Stimulated activated naive CD8-positive, alpha-beta T cell treated with anti-CD3 and anti-CD28 coated beads, Interleukin-15, Interleukin-2, amounts not matched to agents 100 U/mL and 50 U/mL, for 24 hours (primary cell): ENCODE measurements at places on chromosomes 1 and 21.

GRCh38 chr1:167555971-167556714 is 2.6 kb upstream of the CREG1 start:
- peak; percentile 76 for DNase-seq

GRCh38 chr1:26278303-26278702 is 1.6 kb upstream of the SH3BGRL3 start:
- peak; percentile 43 for DNase-seq

DNA sequence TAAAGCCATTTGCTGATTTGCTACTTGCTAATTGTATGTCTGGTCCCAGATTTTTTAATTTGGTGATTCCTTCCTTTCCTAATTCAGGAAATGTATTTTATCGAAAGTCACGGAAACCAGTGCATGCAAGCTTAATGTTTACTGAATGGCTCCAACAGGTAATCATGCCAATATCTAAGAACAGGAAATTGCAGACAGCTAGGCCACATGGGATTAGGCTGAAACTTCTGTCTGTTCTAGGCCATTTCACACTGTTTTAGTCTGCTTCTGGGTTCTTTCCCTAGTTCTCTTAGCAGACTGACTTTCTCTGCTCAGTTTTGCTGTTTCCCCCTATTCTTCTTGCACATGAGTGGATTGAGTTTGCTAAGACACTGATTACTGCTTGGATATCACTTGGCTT is 111.4 kb downstream of the NTNG1 start:
- no peak for DNase-seq

DNA sequence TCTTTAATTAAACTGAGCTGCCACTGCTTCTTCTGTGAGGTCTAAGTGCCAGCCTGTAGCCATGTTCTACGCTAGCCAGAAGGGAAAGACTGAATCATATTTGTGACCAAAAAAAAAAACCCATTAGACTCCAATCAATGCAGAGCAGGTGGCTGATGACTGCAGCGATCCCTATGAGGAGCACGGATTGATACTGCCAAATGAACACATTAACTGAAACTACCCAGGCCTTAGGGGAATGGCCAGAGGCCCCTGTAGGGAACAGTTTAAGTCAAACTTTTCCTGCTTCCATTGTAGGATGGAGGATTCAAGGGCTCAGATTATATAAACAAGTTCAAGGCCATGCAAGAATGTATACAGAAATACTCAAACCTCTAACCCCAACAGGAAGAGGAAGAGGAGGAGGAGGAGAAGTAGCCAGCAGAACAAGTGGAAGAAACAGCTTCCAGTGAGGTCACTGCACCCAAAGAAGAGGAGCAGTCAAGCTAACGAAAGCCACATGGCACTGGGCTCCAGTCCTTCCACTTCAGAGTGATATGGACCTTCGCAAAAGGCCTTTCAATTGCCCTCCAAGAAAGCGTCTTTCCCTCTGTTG is 328.3 kb downstream of the SMYD3 start:
- no peak for DNase-seq

DNA sequence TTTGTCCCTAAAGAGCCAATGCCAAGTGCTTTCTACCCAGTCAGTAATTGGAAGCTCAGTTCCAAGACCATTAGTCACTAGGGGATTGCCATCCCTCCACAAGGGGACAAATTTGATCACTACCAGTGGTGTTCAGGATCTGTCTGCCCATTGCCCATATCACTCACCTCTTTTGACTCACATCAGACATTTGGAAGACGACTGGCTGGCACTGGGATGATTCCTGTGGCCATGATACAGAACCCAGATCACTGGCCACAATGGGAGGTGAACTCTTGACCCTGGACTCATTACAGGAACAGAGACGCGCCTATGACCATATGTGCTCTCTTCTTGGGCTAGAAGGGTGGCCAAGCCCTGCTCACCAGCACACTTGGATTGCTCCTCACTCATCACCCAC is 71.0 kb downstream of the COLGALT2 start:
- no peak for DNase-seq

DNA sequence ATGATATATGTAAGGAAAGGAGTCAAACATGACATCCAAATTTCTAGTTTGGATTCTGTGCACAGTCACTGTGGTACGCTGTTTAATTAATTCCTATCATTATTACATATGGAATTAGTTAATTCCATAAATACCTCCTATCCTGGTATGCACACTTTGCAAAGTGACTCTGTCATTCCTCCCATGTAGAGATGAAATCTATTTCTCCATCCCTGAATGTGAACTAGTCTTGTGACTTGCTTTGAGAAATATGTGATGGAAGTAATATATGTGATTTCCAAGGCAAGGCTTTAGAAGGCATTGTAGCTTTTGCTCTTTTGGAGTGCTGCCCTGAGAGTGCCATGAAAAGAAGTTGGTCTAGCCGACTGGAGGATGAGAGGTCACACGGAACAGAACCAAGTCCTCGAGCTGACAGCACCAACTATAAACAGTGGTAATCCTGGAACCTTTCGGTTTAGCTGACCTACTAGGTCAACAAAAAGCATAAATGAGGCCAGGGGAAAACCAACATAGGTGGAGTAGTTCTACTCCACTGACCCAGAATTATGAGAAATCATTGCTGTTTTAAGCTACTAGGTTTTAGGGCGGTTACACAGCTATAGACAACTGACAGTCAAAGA is 1.5 kb downstream of the SELENOF start:
- no peak for DNase-seq

GRCh38 chr1:115069659-115070308 is 19.5 kb downstream of the TSPAN2 start:
- no peak for DNase-seq

DNA sequence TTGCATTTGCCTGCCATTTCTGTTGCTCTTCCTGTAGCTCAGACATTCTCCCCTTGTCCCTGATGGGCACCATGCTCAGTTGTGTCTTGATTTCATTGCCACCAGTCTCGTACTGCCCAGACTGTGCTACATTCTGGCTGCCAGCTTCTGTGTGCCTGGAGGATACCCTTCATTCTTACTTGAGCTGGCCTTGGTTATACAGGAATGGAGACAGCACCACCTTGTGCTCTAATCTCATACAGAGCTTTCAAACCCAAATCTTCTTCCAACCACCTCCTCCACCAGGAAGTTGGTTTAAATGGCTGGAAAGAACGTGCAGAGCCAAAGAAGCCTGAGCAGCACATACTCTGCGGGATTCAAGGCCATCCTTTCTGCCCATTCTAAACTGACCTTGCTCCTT is 165.3 kb downstream of the SLC35F3 start:
- DNase-seq, result no peak

GRCh38 chr1:175152006-175152652 is 40.4 kb downstream of the KIAA0040 start:
- DNase-seq, result peak; percentile 77

GRCh38 chr21:23887725-23888306 is 1719.5 kb downstream of the MRPL39 start:
- DNase-seq, result peak; percentile 36

GRCh38 chr1:2230781-2231531 is 2.8 kb downstream of the SKI start:
- DNase-seq, result peak; percentile 61

DNA sequence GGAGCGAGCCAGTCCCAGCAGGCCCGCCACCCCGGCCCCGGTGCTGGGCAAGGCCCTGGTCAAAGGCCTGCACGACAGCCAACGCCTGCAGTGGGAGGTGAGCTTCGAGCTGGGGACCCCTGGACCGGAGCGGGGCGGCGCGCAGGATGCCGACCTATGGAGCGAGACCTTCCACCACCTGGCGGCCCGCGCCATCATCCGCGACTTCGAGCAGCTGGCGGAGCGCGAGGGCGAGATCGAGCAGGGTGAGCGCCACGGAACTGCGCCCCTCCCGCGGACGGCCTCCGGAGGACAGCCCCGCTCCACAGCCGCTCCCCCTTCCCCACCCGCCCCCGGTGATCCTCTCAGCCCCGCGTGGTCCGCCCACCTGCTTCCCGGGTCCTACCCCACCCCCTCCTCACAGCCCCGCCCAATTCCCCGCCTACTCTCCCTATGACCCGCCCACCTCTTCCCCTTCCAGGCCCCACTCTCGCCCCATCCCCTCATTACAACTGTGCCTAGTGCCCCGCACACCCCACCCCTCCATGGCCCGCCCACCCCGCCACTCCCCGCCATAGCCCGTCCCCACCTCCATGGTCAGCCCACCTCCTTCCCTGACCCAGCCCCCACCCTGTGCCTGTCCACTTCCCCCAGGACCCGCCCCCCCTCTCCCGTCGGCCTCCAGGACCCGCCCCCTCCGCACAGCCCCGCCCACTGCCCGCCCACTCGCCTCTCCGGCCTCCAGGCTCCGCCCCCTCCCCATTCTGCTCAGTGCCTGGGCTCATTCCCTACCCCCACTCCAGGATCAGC is 52.7 kb downstream of the VWA5B1 start:
- DNase-seq, result peak; percentile 34

GRCh38 chr21:33544451-33545195 is 1.8 kb downstream of the SON start:
- no peak for DNase-seq

GRCh38 chr1:84997667-84998600 is 1.0 kb upstream of the MCOLN2 start:
- peak; percentile 21 for DNase-seq

DNA sequence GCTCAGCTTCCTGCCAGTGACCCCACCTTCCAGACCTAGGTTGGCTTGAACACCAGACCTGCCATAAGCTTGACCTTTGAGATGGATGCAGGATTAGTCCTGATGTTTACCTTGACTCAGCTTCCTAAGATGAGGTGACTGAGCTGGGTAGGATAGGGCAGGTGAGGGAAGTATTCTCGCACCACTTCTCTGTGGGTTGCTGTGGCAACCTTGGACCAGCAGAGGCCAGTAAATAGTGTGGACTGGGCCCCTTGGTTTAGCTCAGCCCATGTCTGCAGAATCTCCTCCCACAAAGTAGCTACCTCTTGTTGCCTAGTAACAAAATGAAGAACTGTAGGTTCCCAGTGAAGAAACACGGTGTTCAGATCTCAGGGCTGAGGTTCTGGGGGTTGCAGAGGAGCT is 8.4 kb downstream of the RPS6KA1 start:
- DNase-seq, result no peak

DNA sequence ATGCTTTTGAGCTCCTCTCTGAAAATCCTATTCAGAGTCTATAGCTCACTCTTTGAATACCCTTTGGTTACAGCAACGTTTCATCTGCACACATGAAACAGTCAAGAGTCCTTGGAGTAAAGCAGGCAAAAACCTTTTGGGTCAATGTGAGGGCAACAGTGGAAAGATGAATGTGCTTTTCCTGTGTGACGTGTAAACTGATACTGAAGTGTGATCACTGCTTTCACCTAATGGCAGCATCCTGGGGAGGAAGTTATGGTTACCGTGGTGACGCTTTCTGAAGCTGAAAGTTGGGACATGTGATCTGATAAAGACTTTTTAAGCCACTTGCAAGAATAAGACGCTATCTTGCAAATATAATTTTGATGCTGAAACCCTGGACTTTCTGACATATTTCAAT is 160.0 kb downstream of the SEC16B start:
- DNase-seq, result no peak

GRCh38 chr1:92447033-92447681 is 39.6 kb downstream of the GFI1 start:
- no peak for DNase-seq

DNA sequence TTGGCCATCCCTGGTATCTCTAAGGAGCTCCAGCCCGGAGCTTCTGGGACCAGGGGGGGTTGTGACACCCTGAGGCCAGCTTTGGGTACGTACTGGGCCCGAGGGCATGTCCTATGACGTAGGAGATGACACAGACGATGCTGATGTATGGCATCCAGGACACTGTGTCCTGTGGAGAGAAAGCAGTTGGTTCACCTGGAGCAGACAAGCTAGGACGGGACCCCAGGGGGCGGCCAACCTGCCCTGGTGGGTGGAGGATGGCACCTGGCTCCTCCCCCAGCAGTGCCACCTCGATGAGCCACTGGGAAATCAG is 12.1 kb upstream of the SLC2A7 start:
- DNase-seq, result no peak

GRCh38 chr1:229666585-229666984 is 40.5 kb downstream of the URB2 start:
- DNase-seq, result no peak

DNA sequence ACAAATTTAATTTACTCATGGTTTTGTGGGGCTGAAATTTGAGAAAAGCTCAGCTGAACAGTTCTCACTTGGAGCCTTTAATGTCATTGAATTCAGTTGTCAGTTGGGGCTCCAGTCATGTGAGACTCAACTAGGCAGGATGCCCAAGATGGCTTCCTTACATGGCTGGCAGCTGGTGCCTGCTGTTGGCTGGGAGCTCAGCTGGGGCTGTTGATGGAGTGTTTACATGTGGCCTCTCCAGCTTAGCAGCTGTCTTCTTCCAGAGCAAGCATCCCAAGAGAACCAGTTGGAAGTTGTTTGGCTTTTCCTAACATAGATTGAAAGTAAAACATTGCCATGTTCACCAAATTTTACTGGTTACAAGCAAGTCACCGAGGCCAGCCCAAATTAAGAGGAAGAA is 81.8 kb upstream of the KCNA3 start:
- no peak for DNase-seq

GRCh38 chr1:31523769-31524168 is 52.5 kb upstream of the TINAGL1 start:
- DNase-seq, result no peak

DNA sequence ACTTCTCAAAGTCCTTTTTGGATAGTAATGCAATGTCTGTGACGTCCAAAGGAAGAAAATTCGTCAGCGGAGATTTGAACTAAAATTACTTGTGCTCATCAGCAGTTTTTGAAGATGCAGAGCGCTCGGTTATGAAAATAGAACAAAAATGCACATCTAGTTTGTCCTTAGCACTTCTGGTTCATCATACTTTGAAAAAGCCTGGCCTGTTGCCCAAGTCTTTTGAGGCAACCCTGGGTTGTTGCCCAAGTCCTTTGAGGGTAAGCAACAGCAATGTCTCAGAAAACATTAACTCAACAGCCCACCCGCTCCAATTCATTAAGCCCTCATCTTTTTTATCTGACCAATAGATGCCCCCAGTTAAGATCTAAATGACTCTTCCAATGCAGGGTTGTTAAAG is 91.9 kb downstream of the HUNK start:
- DNase-seq, result no peak

- DNase-seq, result peak; percentile 42
These were observed at the start of gene AGRN for GRCh38 chr1:1020000-1020404. Gene AGRN, plus strand, starts transcription at chr1:1020120. Its CDS starts 53 bp downstream, at chr1:1020173.

DNA sequence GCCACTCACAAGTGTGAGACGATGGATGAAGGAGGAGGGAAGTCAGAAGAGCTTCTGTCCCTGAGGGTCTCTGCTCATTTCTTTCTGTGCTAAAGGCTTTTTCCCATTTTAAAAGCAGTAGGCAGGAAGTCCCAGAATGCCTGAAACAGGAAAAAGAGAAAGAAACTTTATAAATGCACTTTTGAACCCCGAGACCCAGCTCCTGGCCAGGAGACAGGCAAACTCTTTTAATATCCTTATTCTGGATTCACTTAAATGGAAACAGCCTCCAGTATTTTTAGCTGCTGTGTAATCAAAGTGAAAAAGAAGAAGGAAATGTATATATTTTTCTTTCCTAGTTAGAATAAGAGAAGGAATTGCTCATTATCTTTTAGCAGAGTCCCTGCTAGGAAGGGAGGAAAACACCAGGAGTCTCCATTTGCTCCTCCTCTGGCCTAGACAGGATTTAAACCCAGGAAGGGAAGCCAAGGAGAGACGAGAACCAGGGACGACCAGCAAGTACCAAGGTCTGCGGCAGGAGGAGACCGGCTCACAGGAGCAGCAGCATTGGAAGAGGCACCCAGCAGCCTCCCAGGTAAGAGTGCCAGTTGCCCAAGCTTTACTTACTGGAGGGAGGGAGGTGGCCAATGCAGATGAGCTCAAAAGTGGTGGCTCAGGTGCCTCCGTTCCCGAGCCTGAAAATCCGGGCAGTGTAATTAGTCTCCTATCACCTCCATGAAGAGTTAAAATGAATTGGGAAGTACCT is at the start of gene TNN:
TSS of gene TNN (plus strand) at position 472 of the 745 bp plus-strand sequence. CDS start 9,586 bp downstream, outside the sequence.
- DNase-seq, result no peak
